ENCODE measurements at places on chromosomes 11 and 22. TPM values are rescaled to one million over a fixed set of nuclear protein-coding genes. Genes with fewer than 3 reads are reported as not detected.

SCGB1D2 gene
- not detected for total RNA-seq

MMP27 gene
- 0.14 TPM for total RNA-seq

C11orf97 gene
- total RNA-seq = not detected

SERPINH1 gene
- total RNA-seq = 145 TPM

MYOD1 gene
- total RNA-seq = not detected

RAB39A gene
- total RNA-seq = 1.6 TPM

CD82 gene
- total RNA-seq = 28.6 TPM

KIRREL3 gene
- total RNA-seq = 0.10 TPM

DNA sequence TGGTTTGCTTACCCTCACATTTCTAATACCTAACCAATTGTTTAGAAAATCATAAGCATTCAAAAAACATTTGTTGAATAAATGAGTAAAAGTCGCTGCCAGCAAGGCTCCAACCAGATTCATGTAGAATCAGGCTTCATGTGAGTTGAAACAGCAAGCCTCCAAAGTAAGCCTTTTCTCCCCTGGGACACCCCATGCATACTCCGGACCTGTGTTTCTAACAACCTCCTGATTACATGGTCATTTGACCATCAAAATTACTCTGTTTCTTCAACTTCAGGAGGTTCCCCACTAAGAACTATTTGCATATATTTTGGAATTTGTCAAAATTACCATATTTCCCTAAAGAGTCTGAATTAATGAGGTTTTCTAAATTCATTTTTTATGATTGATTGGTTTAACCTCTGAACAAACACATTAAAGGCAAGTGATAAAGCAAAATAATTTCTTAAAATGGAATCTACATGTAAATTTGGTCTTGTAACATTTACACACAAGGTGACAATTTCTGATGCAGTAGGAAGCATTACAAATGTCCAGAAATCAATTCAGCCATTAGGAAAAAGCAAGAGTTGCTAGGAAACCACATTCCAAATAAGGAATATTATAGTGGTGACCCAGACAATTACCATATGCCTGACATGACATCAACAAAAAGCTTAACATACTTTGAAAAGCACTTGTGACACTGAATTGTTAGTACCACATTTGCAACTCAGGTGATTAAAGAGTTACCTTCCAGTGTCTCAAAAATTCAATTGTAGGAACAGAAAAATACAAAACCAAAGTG, 252.6 kb downstream of the GUCY1A2 start:
- no peak for DNase-seq

DNA sequence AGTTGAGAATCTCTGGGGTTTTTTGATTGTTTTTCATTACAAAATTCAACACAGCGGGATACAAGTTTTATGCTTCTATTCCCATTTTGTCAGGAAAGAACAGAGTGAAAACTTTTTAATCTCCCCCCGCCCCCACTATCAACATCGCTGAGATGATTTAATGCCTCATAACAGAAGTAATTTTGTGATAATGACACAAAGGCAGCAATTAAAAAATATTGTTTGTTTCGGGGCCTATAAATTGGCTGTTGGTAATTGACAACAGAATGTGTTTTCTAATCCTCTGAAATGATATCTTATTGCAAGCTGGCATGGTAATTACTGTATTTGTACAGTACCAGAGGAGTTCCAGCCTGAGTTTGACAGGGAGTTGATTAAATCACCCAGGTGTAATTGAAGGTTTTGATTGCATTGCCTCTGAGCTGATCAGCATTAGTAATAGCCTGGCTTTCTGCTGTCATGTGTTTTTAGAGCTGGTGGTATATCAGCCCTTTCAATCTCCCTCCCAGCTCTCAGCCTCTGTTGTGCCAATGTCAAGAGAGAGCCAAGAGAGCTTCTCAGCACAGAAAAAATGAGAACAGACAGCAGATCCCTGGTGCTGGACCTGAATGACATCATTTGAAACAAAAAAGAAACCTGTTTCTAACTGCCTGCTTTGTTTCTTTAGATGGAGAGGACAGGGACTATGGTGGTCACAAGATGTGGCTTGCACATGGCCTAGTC, 265.1 kb downstream of the FAM76B start:
- no peak for DNase-seq

DNA sequence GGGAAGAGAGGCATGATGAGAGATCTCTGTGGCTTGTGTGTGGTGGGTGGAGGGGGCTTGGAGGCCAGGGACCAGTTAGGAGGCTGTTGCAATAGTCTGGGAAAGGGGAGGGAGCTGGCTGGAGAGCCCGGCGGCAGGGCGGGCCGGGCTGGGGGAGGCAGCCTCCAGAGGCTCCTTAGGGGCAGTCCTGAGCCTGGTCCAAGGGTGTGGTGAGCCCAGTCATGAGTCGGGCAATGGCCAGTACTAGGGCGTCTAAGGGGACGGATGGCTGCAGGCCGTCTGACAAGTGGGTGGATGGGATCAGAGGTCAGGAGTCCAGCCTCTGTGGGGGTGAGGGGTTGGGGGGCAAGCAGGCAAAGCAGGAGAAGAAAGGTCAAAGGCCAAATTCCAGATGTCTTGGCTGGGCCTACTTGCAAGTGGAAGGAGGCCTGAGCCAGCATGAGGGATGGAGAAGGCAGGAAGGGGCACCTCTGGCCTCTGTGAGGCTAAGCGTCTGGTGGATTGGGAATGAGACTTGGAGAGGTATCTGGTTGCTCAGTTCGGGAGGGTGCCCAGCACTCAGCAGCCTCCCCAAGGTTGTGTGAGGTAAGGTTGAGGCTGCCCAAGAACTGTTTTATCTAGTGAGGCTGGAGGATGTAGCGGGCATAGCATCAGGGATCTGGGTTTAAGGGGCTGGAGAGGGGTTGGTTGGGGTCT, 6.0 kb upstream of the CD248 start:
- peak; percentile 95 for DNase-seq

DNA sequence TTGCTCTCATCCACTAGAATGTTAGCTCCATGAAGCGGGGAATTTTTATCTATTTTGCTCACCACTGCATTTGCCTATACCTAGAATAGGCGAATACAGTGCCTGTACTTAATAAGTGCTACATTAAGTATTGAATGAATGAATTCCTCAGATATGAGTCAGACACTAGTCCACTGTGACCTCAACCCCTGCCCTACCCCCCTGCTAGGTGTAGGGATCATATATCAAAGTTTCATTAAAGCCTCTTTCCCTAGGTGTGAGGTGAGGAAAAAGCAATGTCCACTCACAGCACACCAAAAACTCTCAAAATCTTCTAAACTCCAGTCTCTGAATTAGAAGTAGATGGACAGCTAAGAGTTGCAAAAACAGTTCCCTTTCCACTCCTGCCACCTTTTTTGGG, 9.8 kb upstream of the PSMA1 start:
- no peak for DNase-seq

- no peak for DNase-seq
Measured at GRCh38 chr11:19080579-19080993, 20.1 kb upstream of the MRGPRX2 start.

- DNase-seq = no peak
Measured at GRCh38 chr11:123209591-123209990, 14.5 kb upstream of the CLMP start.

GRCh38 chr22:47344414-47344813, 582.0 kb downstream of the TBC1D22A start:
- no peak for DNase-seq

DNA sequence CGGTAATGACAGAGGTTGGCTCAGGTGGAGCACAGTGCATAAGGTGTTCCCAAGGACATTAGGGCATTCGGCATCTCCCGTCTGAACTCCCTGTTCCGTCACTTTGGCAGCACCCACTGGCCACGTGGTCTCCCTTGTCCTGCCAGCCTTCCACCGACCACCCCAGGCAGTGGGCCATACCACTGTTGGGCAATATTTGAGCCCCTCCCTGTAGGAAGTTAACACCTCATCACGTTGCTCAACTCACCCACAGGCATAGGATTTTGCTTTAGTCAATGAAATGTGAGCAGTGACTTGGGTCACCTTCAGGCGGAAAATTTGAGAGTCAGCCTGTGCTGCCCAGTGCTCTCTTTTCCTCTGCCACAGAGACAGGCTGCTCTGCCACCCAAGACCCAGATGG, 44.0 kb downstream of the SERPINH1 start:
- no peak for DNase-seq

Measured in posterior vena cava (tissue), 2 donors.